ENCODE measurements at places on chromosomes 11 and 22.

DNA sequence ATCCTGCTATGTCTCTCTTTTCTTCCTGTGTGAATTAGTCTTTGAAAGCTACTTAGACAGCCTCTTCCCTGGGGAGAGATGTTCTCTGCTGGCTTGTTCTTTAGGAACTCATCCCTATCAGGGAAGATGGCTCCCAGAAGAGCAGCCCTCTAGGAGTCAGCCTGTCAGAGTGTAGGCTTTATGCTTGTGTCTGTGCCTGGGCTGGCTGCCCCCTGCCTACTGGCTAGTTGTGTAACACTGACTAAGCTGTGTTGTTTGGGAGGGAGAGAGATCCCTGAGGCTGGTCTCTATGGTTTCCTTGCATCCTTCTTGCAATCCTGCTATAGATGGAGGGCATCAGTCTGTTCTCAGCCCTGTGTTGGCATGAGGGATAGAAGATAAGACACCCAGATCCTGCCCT lies 112.2 kb downstream of the STIM1 start:
- peaks cover under 1% of the 10 kb centered on the region for H3K4me1 ChIP-seq
- no peaks in the 10 kb centered on the region for H3K36me3 ChIP-seq
- DNase-seq, result no peak
- no peaks in the 10 kb centered on the region for H3K27me3 ChIP-seq
- H3K27ac ChIP-seq, result no peak overlapping the region

DNA sequence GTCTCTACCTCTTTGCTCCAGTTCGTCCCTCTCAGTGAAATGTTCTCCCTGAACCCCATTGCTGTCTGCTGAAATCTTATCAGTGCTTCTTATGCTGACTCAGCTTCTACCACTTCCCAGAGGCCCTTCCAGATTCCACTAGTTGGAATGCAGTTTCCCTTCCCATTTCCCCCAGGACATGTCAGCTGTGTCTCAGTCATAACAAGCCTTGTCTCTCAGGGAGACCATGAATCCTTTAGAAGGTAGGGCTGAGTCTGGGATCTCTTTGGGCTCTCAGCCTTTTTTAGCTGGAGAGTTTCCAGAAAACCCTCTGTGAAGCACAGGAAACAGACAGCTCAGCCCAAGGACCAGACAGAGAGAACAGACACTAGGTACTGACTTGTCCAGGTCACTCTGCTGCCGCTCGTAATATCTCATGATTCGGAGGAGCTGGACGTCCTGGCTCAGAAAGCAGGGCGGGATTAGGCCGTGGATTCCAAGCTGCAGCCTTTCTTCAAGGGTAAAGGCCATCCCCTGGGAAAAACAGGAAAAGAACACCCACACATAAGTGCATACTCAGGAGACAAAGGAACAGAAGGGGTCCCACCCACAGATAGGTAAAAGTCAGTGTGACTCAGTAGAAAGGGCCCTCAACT lies 113.0 kb downstream of the ME3 start:
- peak; percentile 93 for DNase-seq
- no peaks in the 10 kb centered on the region for H3K36me3 ChIP-seq
- peak overlapping the region; percentile 44 for H3K4me3 ChIP-seq

- H3K27me3 ChIP-seq, result no peaks in the 10 kb centered on the region
- peak; percentile 10 for DNase-seq
- no peaks in the 10 kb centered on the region for H3K4me1 ChIP-seq
- no peak overlapping the region for H3K27ac ChIP-seq
- H3K36me3 ChIP-seq, result peaks cover 11% of the 10 kb centered on the region
These were observed 10.2 kb downstream of the CERK start for GRCh38 chr22:46727813-46728364.

DNA sequence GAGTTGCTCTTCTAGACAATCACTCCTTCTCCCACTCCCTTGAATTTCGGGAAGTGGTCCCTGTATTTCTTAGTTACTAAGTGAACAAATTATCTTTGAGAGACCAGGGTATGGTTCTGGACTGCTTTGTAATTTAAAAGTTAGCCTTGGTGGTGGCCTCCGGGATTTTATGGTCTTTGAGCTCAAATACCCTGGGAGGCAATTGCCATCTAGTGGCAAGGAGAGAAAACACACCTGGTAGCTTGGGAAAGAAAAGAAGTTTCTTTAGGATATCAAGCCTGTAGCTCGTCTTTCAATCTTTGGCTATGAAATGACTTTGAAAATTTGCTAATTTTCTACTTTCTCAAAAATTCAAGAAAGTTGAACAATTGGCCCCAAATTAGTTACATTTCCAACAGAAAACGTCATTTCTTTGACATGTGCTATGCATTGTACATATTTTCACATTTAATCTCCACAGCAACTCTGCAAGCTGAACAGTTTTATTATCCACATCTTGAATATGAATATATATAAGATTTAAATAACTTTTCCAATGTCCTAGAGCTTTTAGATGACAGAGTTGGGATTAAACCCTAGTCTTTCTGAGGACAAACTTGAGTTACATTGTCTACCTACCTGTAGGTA lies 39.1 kb downstream of the MMP27 start:
- H3K4me3 ChIP-seq, result no peak overlapping the region
- H3K4me1 ChIP-seq, result no peaks in the 10 kb centered on the region
- no peaks in the 10 kb centered on the region for H3K27me3 ChIP-seq
- H3K36me3 ChIP-seq, result no peaks in the 10 kb centered on the region
- DNase-seq, result peak; percentile 50

Data from osteoblast (primary cell).